AG08395 (cell line): ENCODE measurements at places on chromosomes 13 and 19.
A peak's percentile ranks its signal among the peaks of the same experiment; 100 is the strongest.

DNA sequence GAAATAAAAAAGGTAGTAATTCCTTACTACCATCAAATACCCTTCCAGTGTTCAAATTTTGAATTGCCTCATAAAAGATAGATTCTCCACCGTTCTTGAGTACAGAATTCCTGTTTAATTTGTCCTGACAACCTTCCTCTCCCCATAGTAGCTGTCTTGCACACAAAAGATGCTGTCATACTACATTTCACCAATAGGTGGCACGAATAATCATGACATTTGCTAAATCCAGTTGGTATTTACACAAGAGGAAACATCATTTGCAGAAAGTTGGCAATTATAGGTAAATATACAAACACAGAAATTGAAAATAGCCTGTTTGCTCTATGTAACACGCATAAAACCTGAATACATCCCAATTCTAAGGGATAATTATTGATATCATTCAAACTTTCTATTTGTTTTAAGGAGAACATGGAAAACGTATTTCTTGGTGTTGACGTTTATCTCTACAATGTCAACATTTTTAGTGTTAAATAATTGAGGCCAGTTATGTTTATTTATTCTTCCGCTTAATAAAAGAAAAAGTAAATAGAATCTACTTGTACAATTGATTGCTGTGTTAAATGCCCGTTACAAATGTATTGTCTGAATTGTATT is 58.3 kb upstream of the CLDN10 start:
- DNase-seq, result peak; percentile 64

DNA sequence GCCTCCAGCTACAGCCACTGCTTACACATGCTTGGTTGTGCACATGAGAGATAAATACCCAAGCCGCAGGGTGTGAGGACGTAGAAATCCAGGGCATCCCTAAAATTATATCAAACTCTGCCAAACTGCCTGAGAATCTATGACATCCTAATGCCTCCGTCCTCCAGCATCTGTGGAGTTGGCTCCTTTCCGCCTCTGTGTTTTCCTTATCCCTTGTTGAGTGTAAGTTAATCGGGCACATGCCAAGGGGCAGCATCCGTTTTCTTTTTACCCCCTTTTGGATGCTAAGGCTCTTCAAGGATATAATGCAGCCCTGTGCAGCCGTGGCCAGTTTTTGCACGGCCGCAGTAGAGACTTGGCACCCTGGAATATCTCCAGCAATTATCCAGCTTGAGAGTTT is 66.5 kb downstream of the COL4A2 start:
- no peak for DNase-seq

GRCh38 chr19:38099966-38100365 is 124.1 kb downstream of the DPF1 start:
- DNase-seq, result no peak

DNA sequence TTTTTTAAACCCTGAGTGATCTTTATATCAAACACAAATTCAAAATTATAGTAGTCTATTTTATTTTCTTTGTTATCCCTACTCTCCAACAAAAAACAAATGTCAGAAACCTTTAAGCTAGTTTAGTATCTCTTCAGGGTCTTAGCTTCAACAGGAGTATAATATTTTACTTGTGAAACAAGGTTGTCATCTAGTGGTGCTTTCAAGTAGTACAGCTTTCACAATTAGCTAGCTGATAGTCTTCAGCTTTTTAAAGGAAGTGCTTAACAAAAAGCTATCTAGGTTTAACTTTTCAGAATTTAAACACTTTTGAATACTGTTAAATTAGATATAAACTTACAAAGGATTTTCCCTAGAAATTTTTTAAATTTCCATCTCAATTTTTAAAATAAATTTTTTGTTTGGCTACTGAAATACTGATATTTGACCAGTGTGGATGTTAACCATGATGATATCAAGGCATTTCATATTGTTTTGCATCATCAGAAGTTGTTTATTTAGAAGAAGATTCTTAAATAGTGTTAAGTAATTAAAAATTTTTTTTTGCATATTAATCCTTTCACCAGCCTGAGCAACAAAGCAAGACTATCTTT is 34.2 kb downstream of the TDRD3 start:
- DNase-seq, result peak; percentile 56

GRCh38 chr13:75850916-75851315 is 214.8 kb downstream of the LMO7 start:
- DNase-seq, result no peak

DNA sequence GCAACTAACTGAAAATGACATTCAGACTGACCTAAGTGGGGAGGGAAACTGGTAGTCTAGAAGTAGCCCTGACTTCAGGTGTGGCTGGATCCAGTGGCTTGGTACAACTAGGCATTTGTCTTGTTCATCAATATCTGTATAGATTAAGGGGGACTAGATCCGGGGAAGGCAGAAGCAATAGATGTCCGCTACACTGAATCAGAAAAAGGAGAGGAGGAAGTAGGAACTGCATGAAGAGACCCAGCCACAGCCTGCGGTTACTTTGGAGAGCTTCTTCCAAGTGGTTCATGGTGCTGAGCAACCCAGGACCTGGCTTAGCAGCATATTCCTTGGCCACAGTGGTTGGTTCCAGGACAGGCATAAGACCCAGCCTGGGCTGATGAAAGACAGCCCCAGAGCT is 9.9 kb upstream of the PRODH2 start:
- DNase-seq, result no peak

DNA sequence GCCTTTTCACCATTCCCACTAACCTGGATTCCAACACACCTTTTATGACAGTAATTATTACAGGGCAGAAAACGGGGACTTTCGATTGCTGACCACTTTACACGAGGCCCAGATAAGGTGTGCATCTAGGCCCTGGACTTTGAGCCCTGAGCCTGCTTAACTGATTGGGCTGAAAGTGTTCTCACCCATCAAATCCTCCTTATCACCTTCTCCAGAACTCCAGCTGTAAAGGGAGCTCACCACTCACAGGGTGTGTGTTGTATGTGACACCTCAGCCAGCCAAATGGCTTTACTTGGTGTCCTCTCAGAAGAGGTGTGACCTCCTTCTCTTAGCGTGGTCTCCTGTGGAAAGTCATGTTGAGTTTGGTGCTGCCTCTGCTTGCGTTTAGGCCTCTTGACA is 36.5 kb downstream of the SIPA1L3 start:
- DNase-seq, result no peak

GRCh38 chr19:37593996-37594303 is 642 bp downstream of the ZNF571 start:
- no peak for DNase-seq

DNA sequence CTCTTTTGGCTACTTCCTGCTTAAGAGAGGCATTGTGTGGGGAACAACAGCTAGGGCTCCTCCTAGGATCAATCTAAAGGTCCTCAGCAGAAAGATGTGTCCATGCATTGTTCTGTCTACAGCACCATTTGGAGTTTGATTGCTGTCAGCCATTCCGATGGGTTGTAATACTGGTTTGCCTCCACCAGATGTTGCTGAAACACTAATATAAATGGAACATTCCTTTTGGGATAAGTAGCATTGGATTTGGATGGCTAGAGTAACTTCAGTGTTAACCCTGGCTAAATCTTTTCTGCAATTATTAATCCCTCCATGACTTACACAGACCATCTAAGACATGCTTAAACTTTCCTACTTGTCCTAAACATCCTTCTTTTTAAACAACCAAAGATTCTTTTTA is 104.2 kb downstream of the TDRD3 start:
- no peak for DNase-seq

DNA sequence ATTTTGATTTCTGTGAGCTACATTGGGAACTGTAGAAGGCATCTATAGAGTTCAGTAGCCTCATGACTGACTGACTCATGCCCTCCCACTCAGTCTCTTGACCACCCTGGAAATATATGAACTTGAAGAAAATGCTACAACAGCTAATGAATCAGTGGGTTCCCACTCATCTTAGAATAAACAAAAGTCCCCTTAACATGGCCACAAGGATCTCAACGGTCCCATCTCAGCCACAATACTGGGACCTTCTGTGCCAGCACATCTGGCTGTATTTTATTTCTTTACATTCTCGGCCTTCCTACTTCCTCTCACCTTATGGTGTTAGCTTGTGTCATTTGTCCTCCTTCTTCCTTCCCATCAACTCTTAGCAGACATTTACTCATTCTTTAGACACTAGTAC is 619.8 kb downstream of the DCT start:
- no peak for DNase-seq
